ENCODE measurements at places on chromosomes 11 and 22.
A peak's percentile ranks its signal among the peaks of the same experiment; 100 is the strongest.

DNA sequence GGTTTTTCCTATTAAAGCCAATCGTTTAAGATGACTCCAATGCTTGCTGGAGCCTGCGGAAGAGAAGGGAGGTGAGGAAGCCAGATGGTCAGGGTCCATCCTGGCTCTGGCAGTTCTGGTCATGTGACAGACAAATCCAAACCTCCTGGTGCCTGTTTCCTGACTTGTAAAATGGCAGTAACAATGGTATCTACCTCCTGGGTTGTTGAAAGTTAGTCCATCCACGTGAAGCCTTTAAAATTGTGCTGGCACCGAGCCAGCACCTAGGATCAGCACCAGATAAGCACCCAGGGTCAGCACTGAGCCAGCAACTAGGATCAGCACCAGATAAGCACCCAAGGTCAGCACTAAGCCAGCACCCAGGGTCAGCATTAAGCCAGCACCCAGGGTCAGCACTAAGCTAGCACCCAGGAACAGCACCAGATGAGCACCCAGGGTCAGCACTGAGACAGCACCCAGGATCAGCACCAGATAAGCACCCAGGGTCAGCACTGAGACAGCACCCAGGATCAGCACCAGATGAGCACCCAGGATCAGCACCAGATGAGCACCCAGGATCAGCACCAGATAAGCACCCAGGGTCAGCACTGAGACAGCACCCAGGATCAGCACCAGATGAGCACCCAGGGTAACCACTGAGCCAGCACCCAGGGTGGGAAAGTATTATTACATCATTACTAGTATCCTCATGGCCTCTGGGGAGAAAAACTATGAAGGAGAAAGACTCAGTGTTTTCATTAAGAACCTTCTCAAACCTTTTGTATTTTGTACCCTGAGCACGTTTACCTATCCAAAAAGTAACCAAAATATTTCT is 17.2 kb downstream of the KIAA0930 start:
- DNase-seq, result no peak

- DNase-seq, result no peak
Observed at GRCh38 chr11:34072832-34073231, 21.3 kb downstream of the CAPRIN1 start.

DNA sequence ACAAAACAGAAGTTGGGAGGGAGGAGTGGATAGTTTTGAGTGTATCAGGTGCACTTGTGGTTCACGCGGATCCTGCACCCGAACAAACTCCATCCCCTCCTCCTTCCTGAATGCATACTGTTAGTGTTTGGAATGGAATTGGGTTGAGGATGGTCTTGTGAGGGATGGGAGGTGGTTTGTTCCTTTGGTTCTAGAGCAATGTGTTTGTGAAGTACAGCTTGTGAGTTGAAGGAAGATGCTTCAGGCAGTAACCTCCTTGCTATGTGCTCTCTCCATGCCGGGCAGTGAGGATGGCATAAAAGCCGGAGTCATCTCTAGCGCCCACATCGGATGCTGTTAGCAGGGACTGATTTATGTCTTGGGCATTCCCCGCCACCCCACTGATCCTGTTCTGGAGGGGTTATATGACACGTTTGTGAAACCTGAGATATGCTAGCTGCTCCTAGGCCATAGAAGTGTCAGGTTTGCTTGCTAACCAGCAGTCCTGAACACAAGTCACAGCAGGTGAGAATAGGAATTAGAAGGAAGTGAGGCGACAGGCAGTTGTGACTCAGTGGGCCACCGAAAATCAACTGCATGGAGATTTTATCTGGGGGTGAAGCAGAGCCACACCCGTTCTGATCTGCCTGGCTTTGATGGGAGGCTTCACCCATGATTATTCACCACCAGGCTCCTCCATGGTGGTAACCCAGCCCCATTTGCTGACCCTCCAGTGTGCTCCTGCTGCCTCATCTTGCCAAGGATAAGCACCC is 2.2 kb downstream of the BCR start:
- no peak for DNase-seq

GRCh38 chr11:34536056-34536455 is 22.5 kb upstream of the ELF5 start:
- no peak for DNase-seq

DNA sequence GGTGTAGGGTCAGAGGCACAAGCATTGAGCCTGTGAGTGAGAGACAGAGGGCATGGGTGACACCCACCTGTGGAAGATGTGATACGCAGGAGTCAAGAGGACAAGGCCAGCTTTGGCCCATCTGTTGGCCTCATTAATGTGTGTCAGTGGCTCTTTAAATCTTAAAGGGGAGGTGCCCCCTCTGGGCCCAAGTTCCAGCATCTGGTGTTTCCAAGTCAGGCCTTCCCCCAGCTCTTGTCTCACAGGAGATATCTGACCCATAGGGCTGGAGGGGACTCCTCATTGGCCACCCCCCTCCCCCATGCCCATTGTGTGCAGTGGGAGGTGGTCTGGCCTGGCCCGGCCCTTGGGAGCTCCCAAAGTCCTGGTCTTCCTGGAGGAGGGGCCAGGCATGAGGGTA is 8.9 kb downstream of the KCNK7 start:
- no peak for DNase-seq

GRCh38 chr11:83364500-83365045 is 78.4 kb upstream of the CCDC90B start:
- DNase-seq, result no peak

- no peak for DNase-seq
Observed at GRCh38 chr11:118287006-118287405, 17.5 kb upstream of the CD3E start.

- no peak for DNase-seq
Observed at GRCh38 chr22:24416095-24416494, 11.3 kb upstream of the ADORA2A start.

DNA sequence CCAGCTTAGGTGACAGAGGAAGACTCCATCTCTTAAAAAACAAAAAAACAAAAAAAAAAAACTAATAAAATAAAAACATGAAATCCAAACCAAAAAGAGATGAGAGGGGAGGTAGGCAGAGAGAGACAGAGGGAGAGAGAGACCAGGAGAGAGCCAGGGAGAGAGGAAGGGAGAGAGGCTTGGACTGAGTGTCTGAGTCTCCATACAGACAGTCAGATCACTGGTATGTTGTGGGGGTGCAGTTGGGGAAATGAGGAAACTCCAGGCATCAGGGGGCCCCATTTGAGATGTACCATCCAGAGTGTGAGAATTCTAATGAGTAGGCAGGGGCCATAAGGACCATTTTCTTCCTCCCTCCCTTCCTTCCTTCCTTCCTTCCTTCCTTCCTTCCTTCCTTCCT is 53.1 kb upstream of the SEPTIN5 start:
- DNase-seq, result no peak

DNA sequence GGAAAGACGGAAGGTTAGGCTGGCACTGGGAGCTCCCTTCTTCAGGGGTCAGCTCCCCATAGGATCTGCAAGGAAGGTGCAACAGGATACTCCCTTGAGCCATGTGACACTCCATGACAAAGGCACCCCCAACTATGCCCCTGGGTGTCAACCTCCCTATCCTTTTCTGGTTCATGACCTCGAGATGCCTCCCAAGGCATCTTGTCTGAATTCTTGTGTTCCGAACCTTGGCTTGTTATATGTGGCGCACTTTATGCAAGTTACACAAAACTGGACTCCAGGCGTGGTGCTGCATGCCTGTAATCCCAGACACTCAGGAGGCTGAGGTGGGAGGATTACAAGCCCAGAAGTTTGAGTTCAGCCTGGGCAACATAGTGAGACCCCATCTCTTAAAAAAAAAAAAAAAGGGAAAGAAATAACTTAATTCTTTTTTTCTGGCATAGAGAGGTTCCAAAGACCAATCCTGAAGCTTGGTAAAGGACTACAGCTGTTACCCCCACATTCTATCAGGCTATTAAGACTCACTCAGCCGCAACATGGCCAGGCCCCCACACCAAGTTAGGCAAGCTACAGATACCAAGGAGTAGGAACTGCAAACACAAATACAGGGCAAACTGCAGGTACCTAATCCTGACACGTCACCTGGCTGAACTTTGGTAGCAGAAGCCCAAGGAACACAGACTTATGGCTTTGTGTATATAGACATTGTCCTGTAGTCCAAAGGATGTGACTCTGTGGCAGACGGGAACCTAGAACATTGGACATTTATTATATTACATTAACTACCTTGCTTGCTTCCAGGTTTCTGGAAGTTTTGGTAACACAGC is 1.4 kb downstream of the C11orf24 start:
- DNase-seq, result no peak

- DNase-seq, result no peak
Observed at GRCh38 chr11:97717922-97718321, 1302.8 kb upstream of the CNTN5 start.

- no peak for DNase-seq
Observed at GRCh38 chr22:37137131-37137530, 12.6 kb downstream of the IL2RB start.

- DNase-seq, result no peak
Observed at GRCh38 chr11:132804258-132804657, 728.0 kb downstream of the OPCML start.

GRCh38 chr11:82003024-82003423 is 730.6 kb downstream of the FAM181B start:
- DNase-seq, result no peak

DNA sequence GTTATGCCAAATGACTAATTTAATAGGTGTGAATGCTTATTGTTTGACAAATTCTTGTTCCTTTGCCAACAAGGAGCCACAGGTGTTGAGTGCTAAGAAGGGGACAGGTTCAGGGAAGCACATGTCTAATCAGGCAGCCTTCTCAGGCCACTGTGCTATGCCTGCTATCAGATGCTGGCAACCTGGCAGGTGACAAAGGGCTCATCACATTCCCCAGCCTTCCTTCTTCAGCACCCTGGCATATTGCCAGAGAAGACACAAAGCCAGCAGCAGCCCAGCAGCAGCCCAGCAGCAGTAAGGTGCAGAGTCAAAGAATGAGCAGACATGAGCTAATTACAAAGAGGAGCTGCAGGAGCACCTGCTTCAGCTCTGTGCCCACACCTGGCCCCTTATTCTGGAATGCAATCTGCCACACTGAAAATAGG is 68.2 kb downstream of the GUCY1A2 start:
- DNase-seq, result no peak

- no peak for DNase-seq
Observed at GRCh38 chr22:30054067-30054763, 26.0 kb upstream of the HORMAD2 start.

- no peak for DNase-seq
Observed at GRCh38 chr11:48063424-48063978, 83.1 kb downstream of the PTPRJ start.

- DNase-seq, result no peak
Observed at GRCh38 chr11:76835928-76836612, 24.6 kb upstream of the ACER3 start.

GRCh38 chr11:17552041-17552355 is 4.9 kb downstream of the OTOG start:
- no peak for DNase-seq

DNA sequence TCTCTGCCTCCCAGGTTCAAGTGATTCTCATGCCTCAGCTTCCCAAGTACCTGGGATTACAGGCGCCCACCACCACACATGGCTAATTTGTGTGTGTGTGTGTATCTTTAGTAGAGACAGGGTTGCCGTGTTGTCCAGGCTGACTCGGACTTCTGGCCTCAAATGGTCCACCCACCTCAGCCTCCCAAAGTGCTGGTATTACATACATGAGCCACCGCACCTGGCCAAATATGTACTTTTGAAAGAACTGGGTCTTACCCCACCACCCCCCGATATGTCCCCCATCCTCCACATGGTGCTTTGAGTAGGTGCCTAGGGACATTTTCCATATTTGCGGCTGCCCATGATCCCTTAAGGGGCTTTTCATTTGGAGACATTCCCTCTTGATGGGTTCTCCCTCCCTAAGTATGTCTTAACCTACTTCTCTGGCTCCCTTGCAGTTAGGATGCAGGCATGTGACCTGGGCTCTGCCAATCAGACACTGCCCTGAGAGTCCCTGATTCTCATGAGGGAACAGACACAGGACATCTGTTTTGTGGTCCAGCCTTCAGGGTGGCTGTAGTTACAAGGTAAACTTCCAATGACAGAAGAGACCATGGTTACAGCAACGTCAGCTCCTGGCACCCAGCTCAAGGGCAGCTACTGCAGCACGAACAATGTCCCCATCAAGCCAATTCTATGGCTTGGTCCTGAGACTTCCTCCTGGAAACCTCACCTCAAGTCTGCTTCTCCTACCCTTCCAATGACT is 48.4 kb downstream of the CHST1 start:
- DNase-seq, result no peak

GRCh38 chr11:122202951-122203456 is 87.0 kb upstream of the BLID start:
- peak; percentile 21 for DNase-seq

DNA sequence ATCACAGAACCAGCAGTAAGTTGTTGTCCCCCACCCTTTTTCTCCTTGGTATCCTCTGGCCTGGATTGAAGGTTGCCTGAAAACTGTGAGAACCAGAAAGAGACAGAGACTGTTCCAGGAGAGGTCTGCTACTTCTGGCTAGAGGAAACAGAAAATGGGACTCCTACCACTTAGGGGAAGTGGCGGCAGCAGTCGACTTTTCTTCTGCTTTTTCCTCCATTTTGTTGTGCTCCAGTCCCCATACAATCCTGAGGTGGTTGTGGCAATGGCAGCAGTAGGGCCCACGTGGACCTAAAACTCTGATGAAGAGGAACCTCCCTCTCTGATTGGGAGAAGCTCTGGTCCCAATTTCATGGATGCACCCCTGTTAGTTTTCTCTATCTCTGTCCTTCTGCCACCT is 76.0 kb upstream of the SORL1 start:
- DNase-seq, result no peak

GRCh38 chr11:133154076-133154475 is 378.2 kb downstream of the OPCML start:
- DNase-seq, result no peak

- DNase-seq, result no peak
Observed at GRCh38 chr11:69049490-69049867, 747 bp downstream of the TPCN2 start.

DNA sequence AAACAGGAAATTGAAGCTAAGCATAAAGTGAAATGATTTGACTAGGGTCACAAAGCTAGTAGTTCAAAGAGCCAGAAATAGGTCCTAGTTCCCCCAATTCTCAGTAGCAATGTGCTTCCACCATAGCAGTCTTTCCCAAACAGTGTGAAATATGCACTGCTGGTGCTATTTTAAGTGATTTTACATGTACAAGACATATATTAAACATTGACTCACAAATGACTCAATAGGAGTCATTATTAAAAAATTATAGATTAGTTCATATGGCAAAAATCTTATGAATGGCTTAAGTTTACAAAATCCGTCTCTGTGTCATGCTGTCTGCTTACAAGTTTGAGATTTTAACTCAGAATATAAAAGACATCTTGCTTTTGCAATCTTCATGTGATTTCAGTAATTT is 21.4 kb downstream of the KIF18A start:
- no peak for DNase-seq

DNA sequence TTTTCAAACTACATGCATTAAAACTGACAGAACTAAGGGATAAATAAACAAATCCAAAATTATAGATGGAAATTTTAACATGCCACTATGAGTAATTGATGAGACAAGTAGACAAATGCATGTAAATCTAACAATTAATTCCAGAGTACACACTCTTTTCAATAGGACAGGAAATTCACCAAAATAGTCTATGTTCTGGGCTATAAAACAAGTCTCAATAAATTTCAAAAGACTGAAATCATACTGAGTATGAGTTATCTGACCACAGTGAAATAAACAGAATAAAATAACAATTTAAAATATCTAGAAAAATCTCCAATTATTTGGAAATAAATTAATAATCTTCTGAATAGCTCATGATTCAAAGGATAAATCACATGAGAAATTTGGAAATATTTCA is 38.5 kb upstream of the ME3 start:
- no peak for DNase-seq

- DNase-seq, result no peak
Observed at GRCh38 chr22:49299821-49300231, 527.8 kb downstream of the BRD1 start.

GRCh38 chr22:32341122-32341740 is 16.4 kb upstream of the RFPL3 start:
- no peak for DNase-seq

Measured in activated B cell treated with CpG ODN at 0.5 μM for 24 hours (primary cell).